Stimulated activated CD4-positive, alpha-beta T cell treated with anti-CD3 and anti-CD28 coated beads, Interleukin-15, amount 100 ng/mL, for 1 hour (primary cell): ENCODE measurements at places on chromosomes 4 and X.

DNA sequence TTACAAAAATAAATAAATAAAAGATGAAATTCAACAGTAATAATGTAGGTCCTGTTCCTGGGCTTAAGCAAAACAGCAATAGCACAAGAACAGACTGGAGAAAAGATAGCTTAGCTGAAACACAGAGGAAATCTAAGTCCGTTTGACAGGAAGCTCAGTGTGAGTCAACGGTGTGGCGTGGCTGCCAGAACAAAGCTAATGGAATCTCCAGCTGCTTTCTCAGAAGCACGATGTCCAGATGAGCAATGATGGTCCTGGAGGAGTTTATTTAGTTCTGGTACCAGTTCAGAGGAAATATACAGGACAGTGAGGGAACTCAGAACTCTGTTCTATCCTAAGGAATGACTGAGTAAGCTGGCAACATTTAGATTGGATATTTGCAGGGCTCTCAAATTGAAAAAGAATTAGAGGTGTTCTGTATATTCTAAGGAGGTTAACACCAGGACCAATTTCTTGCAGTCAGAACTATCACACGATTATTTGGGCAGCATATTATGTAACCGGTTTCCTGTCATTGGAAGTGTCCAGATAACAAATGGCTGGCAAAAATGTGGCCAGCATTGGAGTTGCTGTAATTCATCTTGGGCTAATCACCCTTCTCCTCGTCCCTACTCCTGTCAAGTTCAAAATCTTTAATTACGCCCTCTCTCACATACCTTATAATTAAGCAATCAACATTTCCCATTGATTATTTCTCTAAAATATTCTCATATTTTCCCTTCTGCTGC, 12.7 kb downstream of the GAB3 start:
- DNase-seq = no peak

GRCh38 chr4:25449688-25450087, 72.6 kb downstream of the ANAPC4 start:
- DNase-seq = no peak

DNA sequence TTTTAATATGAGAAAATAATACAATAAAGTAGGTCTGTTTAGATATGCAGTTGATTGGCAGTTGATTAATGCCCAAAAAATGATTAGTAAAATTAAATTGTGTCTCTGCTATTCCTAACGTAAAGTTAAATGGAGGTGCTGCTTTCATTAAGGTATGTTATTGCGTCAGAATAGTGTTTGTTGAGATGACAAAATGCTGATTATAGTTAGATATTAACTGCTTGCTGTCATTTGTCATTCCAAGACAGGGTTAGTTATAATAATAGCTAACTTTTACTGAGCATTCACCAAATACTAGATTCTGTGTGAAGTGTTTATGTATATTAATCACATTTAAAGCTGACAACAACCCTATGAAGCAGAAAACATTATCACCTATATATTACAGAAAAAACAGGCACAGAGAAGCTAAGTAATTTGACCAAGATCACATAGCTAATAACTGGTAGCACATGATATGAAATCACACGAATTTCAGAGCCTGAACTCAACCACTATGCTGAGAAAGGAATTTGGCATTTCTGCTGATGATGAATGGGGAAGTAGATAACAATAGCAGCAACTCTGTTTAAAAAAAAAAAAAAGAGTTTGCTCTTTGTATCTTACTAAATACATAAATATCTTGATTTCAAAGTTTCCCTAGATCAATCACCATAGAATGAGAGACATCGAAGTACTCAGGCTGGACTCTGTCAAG, 59.7 kb upstream of the WDR44 start:
- no peak for DNase-seq

GRCh38 chrX:130245441-130245840, 23.3 kb downstream of the ZNF280C start:
- no peak for DNase-seq

- DNase-seq = no peak
These were observed 99.6 kb upstream of the STS start for GRCh38 chrX:7047951-7048350.

DNA sequence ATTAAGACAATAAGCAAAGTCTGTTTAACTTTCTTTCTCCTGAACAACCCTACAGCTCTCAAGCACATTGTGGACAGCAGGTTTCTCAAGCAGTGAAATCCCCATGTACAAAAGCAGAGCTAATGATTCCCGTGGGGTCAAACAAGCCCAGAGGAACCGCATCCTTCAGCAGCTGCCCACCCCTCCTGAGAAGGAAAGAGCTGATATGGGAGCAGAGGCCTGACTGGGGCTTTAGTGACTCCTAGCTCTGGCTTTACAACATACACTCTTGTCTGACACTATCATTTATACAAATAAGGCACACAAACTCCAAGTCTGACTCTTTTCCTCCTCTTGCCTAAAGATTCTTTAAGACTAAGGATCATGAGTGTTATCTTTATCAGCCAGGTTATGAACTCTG, 32.8 kb downstream of the HDAC8 start:
- no peak for DNase-seq

DNA sequence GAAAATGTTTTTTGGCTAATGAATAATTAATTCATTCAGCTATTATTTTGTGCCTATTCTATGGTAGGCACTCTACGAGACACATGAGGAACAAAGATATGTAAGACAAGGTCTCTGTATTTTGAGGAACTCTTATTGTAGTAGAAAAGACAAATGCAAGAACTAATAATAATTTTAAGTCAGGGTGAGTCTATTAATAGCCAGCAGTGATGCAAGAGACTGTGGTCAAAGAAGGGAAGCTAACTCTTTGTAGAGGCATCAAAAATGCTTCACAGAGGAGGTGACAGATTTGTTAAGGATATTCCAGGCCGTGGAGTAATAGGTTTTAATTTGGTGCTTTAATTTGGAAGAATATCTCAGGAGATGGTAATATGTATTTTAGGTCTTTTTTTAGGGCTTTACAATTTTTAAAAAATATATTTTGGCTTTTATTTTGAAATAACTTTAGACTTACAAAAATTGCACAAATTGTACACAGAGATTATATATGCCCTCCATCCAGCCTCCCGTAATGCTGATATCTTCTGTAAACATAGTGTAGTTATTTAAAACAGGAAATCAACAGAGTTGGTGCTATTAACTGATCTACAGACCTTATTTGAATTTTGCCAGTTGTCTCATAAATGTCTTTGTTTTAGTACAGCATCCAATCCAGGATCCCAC, 48.1 kb downstream of the DCLK2 start:
- no peak for DNase-seq

DNA sequence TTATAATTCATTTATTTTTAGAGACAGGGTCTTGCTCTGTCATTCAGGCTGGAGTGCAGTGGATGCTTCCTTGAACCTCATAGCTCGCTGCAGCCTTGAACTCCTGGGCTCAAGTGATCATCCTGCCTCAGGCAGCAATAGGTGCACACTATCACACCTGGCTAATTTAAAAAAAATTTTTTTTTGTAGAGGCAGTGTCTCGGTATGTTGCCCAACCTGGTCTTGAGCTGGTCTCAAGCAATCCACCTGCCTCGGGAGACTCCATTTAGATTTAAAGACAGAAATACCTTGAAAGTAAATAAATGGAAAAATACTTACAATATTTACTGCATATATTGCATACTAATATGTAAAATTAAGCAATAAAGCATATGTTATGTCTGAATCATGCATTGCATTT, 40.3 kb upstream of the MAB21L2 start:
- DNase-seq = no peak

DNA sequence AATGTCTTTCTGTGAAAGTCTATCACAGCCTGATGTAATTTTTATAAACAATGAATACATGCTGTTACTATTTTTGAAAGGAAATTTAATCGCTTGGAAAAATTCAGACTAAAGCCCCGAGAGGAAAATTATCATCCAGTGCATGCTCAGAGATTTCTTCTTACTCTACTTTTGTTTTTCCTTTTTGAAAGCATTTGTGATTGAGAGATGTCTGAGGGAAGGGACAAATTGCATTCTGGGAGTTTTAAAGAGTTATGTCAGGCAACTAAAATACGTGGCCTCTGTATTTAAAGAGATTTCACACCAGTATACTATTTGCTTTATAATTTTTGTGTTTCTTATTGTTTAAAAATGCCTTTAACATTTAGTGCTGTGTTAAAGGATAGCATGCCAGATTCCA, 1.4 kb upstream of the ZFX start:
- DNase-seq = no peak
